ENCODE measurements at places on chromosomes 11 and 22. TPM values are rescaled to one million over a fixed set of nuclear protein-coding genes. Genes with fewer than 3 reads are reported as not detected.

- no peak overlapping the region for H3K27ac ChIP-seq
- DNase-seq, result no peak
- H3K4me3 ChIP-seq, result no peak overlapping the region
- peaks cover 18% of the 10 kb centered on the region for H3K4me1 ChIP-seq
Measured at GRCh38 chr11:47157805-47158204, 18.9 kb downstream of the ARFGAP2 start.

TRIM64 gene
- 0.37 TPM for total RNA-seq

DESI1 gene
- total RNA-seq, result 34.5 TPM

CBLIF gene
- not detected for total RNA-seq

DNA sequence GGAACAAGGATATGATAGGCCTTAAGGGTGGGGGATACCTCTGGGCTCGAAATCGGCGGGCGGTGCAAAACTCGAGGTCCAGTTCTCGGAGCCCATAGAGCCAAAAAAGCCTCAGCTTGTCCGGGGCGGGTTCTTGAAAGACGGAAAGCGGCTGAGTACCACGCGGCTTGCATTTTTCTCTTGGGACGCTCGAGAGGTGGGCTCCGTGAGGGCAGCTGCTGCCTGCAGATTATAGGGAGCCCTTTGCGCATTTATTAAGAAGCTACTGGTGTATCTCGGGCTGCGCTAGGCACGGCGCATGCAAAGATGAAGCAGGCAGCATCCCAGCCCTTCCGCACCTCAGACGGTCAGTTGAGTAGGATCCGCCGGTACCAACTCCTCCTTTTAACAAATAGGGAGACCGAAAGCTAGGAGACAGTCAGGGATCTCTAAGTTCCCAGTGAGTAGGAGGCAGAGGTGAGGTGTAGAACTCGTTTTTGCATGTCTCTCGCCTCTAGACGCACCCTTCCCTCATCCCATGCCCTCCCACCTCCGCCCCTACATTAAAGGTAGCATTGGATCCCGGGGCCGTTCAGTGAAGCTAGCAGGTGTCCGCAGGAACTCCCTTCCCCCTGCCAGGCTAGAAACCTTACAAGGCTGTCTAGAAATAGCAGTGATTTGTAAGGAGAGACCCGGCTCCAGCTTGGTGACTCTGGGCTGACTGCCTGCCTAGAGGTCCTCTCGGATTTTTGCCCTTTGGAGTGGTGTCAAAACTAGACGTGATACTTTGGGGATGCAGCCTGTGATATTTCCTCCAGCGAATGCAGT lies 768 bp downstream of the LDHA start:
- peaks cover 3% of the 10 kb centered on the region for H3K4me1 ChIP-seq
- no peaks in the 10 kb centered on the region for H3K36me3 ChIP-seq
- H3K4me3 ChIP-seq, result peak overlapping the region; percentile 93

- no peak overlapping the region for H3K27ac ChIP-seq
- no peak for DNase-seq
- H3K27me3 ChIP-seq, result peaks cover 11% of the 10 kb centered on the region
- peaks cover 24% of the 10 kb centered on the region for H3K4me1 ChIP-seq
Measured at GRCh38 chr11:92709329-92709728, 260.1 kb upstream of the MTNR1B start.
